Stimulated activated CD8-positive, alpha-beta memory T cell treated with anti-CD3 and anti-CD28 coated beads, Interleukin-4, amount 100 ng/mL, for 24 hours (primary cell): ENCODE measurements at places on chromosomes 1 and 21.

DNA sequence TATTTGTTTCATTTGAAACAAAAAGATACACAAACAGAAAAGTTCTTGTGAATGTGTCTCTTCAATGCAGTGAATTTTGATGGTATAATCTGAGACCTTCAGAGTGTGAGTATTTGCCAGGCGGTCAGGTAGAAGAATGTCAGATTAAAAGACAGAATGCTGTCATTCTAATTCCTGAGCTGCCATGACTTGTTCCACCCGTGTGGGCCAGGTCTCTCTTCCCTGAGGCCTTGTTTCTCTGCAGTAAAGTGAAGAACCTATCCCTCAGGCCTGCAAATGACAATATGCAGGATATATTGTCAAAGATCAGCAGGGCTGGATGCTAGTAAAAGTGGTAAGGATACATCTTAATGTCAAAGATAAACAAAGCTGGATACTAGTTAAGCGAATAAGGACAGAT lies 111.4 kb downstream of the ZP4 start:
- DNase-seq, result no peak

DNA sequence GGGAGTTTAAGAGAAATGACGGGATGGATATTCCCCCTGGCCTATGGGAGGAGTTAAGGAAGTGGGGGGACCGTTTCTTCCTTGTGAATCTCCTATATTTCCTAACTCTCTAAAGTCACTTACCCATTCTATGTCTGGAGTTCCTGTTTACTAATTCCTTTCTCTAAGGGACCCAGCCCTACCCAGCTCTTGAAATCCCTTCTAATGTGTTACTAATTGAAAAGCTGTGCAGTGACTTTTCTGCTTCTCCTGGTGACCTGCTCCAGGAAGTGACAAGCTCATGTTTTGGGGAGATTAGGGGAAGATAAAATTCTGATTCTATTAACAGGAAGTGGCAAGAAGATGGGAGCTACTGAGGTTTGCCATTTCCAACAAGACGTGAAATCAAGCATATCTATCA lies 4.0 kb upstream of the SAMSN1 start:
- DNase-seq, result no peak

DNA sequence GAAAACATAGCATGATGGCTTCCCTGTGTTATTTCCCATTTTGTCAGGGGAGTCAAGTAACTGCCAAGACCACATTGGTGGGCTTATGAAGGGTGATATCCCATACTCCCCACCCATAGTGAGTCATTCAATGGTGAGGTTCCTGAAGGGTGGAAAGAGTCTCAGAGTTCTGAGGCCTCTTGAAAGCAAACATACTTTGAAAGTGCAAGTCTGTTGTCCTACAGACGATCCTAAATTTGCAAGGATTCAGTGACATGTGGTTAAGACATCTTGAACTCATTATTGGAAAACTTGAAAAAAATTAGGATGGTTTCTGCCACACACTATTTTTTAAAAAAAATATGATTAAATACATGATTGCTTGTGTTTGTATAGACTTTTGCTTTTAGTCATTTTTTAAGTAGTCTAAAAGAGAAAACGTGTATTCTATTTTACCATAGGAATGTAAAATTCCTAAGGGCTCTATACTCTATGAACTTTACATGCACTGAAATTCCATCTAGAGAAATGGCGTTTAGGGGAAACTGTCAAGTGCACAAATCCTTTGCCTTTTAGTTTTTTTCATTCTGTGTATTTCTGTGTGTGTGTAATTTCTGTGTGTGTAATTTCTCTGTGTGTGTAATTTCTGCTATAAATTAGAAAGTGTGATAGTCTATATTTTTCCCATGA lies 225.5 kb upstream of the ADAMTS5 start:
- no peak for DNase-seq

DNA sequence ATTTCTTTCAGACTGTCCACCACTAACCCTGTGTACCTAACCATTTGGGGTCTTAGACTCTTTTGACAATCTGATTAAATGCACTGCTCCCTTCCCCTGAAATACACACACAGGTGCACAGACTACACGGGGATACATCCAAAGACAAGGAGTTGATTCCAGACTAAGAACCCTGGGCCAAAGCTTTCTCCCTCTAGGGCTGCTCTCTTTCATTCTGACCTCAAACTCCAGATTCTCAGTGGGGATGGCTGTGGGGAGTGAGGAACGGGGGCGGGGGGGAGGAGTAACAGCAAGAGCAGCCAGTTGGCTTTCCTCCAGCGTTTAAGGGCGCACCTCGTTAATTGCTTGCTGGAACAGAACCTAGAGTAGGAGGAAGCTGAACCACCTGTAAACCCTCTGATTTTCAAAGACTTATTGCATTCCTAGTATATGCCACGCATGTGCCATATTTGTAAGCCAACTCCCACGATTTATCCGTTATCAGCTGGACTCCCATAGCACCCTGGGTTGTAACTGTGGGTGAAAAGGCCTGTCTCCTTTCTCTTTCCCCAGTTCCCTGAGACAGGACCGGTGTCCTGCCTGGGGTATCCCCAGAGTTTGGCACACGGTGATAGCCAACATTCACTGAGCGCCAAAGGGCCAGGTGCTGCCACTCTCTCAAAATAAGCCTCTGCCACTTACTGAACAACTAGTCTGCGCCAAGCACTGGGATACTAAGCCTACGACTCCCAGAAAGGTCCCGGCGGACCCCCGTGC lies 920 bp downstream of the MTHFR start:
- DNase-seq, result no peak

DNA sequence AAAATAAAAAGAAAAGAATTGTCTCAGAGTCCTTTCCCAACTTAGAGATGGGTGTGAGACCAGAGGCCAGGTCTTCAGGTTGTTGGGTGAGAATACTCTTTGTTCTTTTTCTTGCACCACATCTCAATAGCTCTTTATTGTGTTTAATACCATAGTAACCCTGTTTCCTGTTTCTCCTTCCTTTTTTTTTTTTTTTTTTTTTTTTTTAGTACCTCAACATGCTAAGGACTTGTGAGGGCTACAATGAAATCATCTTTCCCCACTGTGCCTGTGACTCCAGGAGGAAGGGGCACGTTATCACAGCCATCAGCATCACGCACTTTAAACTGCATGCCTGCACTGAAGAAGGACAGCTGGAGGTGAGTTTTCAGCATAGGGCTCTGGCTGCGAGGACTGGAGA lies 24.4 kb downstream of the CELF3 start:
- no peak for DNase-seq

DNA sequence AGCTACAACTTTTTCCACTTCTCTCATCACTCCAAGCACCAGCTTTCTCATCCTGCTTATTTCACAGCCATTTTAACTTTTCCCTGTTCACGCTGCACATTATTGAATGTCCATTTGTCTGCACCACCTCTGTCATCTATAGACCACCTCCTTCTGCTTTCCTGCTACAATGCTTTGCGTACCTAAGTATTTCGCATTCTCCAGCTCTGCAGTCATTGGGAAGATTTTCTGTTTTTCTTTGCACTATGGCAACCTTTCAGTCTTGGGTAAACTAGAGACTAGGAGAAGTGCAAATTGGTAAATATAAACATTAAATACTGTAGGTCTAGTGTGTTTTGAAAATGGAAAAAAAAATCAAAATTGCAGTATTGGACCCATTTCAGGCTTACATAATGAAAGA lies 835 bp downstream of the CCDC30 start:
- no peak for DNase-seq

- DNase-seq, result no peak
Measured at GRCh38 chr1:32256473-32257226, 5.6 kb downstream of the LCK start.
